ENCODE measurements at places on chromosomes 16 and 17. TPM values are rescaled to one million over a fixed set of nuclear protein-coding genes. Genes with fewer than 3 reads are reported as not detected.

- no peak for DNase-seq
Measured at GRCh38 chr16:20026361-20027072, 47.2 kb downstream of the GPR139 start.

DNA sequence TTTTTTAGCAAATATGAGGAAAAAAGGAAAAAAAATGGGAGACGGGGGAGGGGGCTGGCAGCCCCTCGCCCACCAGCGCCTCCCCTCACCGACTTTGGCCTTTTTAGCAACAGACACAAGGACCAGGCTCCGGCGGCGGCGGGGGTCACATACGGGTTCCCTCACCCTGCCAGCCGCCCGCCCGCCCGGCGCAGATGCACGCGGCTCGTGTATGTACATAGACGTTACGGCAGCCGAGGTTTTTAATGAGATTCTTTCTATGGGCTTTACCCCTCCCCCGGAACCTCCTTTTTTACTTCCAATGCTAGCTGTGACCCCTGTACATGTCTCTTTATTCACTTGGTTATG, 1.2 kb upstream of the TMEM88 start:
- no peak for DNase-seq

SLC5A2 gene
- polyA plus RNA-seq: not detected

CDC42EP4 gene
- 19.6 TPM for polyA plus RNA-seq

DNA sequence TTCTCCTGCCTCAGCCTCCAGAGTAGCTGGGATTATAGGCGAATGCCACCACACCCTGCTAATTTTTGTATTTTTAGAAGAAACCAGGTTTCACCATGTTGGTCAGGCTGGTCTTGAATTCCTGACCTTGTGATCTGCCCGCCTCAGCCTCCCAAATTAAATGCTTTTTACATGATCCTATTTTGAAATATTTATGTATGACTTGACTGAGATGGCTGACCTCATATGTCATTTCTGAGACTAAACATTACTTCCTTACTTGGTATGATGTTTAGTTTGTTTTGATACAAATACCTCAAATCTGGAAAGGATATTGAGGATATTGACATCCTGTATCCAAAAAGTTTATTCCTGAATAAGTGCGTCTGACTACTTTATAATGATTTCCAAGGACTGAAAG, 11.9 kb downstream of the CALCOCO2 start:
- DNase-seq: no peak

DNA sequence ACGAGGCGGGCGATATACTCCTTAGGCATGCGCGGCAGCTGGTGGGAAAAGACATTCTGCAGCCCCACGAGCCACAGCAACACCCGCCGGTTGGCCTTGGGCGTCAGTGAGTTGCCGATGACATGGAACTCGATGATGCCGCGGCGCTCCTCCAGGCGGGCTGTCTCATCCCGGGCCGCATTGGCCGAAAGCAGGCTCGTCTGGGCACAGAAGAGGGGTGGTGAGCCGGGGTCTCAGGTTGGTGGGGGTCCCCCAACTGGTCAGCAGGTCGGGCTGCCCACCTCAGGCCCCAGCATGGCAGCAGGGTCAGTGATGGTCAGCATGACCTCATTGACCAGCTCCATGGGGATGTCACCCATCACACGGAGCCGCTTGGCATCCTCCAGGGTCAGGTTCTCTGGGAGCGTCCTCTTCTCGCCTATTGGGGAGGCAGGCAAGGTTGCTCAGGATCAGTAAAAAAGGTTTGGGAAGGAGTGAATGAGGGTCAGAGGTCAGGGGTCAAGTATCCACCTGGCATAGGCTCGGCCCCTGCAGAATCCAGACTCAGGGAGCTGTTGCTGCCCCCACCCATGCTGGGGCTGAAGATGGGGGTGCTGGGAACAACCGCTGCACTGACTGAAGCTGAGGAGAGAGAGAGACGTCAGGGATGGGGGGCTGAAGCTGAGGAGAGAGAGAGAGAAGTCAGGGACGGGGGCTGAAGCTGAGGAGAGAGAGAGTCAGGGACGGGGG, 3.6 kb downstream of the KAT2A start:
- no peak for DNase-seq

KDM6B gene
- 1.2 TPM for polyA plus RNA-seq

DNA sequence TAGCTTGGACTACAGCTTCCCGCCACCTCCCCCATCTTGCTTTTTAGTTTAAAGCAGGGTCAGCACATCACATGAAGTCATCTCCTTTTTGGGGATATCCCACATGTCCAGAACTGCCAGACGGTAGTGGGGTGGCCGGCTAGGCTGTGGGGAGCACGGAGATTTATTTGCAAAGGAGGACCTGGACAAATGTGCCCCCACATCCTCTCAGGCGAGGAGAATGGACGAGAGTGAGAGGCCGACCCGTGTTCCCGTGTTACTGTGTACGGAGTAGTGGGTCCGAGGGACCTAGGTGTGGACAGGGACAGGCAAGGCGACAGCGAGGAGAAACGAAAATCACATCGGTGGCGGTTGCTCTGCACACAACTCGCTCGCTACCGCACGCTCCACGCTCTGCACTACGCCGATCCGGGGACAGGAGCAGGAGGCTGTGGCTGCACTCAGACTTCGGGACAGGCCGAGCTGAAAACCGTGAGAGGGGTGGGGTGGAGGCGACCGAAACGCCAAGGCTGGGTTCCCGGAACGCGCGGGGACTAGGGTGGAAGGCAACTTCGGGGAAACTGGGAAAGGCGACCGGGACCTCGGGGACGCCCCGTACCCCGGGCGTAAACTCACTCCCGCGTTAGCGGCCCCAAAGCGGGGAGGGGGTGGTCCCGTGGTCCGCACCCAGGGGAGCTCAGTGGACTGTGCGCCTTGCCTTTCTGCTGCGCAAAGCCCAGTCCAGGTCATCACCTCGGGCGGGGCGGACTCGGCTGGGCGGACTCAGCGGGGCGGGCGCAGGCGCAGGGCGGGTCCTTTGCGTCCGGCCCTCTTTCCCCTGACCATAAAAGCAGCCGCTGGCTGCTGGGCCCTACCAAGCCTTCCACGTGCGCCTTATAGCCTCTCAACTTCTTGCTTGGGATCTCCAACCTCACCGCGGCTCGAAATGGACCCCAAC, at the start of gene MT1A:
TSS of gene MT1A (plus strand) at position 853 of the 937 bp plus-strand sequence. CDS start at position 926, 73 bp downstream.
- no peak for DNase-seq

RARA gene
- polyA plus RNA-seq: 6.5 TPM

SEPTIN1 gene
- polyA plus RNA-seq: 0.22 TPM

EPN3 gene
- polyA plus RNA-seq: not detected

- no peak for DNase-seq
Measured at GRCh38 chr16:11913425-11914079, 2.2 kb downstream of the GSPT1 start.

- no peak for DNase-seq
Measured at GRCh38 chr17:17354560-17355349, 51.6 kb downstream of the NT5M start.

DNA sequence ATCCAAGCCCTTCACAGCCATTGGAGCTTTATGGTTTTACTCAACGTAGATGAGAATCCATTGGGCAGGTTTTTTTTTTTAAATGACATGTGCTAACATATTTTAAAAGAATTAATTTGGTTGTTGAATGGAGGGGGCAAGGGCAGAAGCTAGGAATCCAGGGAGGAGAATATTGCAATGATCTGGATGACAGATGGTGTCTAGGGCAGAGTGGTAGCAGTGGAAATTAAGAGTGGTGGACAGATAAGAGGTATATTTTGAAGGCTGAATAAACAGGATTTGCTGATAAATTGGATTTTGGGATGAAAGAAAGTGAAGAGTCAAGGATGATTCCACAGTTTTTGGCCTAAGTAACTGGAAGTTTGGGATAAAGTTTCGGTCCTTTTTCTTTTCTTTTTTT, 54.8 kb upstream of the DHX40 start:
- no peak for DNase-seq

CLEC3A gene
- polyA plus RNA-seq: not detected

DNA sequence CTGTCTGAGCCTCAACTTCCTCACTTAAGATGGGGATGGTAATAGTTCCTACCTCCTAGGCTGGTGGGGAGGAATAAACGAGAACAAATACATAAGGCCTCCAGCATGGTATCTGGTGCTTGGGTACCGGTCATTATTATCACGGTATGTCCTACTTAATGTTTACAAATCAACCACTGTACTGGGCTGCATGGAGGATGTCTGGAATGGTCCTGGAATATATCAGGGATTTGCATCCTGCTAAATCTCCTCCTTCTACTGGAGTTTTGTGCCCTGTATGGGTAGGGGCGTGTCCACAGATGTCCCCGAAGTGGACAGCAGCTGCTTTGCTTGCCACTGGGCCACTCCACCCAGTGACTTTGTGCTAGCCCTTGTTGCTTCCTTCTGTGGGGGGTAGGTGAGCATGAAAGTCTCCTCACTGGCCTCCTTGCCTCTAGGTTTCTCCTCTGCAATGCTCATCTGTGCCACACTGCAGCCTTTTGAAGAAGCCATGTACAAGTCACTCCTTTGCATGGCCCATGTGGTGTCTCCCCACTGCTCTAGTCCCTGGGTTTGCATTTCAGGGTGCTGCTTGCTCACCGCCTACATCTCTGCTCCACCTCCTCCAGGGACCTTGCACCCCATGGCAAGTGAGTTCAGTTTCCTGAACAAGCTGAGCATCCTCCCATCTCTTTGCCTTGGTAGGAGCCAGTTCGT, 2.2 kb upstream of the CMIP start:
- no peak for DNase-seq

DNA sequence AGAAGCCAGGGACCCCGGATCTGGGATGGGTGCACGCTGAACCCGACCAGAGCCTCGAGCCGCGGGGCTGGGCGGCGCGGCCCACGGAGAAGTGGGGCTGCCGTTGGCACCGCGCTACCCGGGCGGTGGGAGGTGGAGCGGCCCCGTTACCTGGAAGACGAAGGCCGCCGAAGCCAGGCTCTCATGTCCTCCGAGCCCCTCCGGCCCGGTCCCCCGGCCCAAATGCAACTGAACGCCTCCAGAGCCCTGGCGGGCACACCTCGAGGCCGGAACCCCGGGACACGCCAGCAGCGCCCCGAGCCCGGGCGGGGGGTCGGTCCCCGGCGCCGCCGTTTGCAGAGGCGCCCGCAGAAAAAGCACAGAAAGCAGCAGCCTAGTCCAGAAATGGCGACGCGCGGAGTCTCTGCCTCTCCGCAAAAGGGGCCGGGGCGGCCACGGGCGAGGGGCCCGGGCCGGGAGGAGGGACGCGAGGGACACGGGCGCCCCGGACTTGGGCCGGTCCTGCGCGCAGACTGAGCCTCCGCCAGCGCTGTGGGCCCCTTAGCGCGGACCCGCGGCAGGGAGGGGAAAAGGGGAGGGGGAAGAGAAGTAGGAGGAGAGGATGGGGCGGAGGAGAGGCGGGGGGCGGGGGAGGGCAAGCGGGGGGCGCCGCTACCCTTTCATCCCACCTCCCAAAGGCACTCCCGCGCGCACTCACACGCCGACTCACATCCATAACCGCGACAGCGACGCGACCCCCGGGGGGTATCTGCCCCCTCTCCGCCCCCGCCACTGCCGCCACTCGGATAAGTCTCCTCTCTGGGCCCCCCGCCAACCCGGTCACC, 1.4 kb downstream of the AXIN2 start:
- no peak for DNase-seq

DNA sequence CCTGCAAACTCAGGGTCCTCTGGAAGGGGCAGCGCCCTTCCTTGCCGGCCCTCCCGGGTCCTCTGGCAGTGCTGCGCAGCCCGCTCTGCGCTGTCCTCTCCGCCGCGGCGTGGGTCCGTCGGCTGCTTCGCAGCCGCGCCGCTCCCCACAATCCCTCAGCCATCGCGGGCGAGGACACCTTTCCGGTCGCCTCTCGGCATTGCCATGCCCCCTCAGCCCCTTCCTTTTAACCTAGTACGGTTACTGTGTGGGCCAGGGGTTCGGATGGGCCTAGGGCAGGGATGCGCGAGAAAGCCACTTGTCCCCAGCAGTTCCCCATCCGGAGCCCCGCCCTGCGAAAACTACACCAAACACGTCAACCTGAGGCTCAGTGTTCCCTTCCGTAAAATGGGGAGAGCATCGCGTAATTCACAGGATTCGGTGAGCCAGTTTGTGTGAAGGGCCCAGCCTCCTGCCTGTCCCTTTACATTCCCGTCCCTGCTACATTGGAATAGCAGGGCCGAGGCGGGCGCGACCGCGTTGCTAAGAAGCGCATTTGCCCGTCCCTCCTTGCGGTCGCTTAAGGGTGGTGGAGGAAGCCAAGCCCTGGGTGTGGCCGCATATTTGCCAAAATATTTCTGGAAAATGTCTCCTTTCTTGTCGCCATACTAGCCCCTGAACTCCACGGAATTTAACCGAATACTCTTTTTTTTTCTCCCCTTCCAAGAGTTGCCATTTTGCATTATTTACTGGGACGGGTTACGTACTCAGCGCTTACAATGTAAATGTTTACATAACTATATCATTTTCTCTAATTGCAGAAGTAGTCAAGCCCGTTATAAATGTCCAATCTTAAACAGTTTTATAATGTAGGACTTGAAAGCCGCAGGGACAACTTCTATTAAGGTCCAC, 13.2 kb downstream of the COPZ2 start:
- DNase-seq: no peak

DNA sequence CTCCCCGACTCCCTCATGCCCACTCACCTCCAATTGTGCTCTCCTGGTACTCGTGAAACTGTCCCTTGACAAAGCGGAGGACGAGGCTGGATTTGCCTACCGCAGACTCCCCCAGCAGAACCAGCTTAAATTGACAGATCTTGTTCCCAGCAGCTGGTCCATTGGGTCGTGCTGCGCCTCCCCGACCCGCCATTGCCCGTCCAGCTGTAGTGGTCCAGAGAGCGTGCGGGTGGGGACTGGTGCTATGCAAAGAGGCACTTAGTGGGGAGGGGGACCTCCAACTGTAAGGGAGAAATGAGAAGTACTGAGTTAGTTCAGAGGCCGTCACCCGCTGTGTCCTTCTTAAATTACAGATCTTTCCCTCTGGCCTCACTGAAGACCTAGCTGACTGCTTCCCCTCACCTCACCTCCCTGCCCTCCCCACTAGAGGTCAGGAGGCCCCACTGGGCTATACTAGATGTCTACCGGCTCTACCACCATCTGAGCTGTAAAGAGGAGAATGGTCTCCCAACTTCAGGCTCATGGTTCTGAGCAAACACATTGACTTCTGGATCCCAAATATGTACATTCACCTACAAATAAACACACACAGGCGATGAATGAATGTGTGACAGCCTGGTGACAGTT, 7.8 kb downstream of the HSPB9 start:
- no peak for DNase-seq

GRCh38 chr16:87263418-87264052, 53.7 kb downstream of the C16orf95 start:
- no peak for DNase-seq

DNA sequence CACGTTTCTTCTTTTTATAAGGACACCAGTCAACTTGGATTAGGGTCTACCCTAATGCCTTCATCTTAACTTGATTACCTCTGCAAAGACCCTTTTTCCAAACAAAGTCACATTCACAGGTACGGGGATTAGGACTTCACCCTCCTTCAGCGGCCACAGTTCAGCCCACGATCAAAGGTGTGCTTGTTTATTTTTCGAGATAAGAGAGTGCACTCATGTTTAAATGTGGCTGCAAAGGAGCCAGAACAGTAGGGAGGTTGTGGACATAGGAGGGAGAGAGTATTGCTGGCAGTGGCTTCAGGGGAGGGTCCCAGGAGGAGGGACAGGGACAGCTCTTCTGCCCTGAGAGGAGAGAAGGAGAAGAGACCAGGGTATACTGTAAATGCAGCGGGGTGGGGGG, 46.7 kb downstream of the MGAT5B start:
- no peak for DNase-seq

- no peak for DNase-seq
Measured at GRCh38 chr17:36214918-36215317, 4.1 kb downstream of the CCL4L2 start.

PRR35 gene
- not detected for polyA plus RNA-seq

AATK gene
- polyA plus RNA-seq: 0.29 TPM

- DNase-seq: no peak
Measured at GRCh38 chr16:586047-586644, 3.7 kb upstream of the RAB40C start.
